NCI-H2171 (cell line): ENCODE measurements at places on chromosomes 5 and 9.

- no peak for DNase-seq
These were observed 91.6 kb downstream of the FBXW11 start for GRCh38 chr5:171914726-171915338.

DNA sequence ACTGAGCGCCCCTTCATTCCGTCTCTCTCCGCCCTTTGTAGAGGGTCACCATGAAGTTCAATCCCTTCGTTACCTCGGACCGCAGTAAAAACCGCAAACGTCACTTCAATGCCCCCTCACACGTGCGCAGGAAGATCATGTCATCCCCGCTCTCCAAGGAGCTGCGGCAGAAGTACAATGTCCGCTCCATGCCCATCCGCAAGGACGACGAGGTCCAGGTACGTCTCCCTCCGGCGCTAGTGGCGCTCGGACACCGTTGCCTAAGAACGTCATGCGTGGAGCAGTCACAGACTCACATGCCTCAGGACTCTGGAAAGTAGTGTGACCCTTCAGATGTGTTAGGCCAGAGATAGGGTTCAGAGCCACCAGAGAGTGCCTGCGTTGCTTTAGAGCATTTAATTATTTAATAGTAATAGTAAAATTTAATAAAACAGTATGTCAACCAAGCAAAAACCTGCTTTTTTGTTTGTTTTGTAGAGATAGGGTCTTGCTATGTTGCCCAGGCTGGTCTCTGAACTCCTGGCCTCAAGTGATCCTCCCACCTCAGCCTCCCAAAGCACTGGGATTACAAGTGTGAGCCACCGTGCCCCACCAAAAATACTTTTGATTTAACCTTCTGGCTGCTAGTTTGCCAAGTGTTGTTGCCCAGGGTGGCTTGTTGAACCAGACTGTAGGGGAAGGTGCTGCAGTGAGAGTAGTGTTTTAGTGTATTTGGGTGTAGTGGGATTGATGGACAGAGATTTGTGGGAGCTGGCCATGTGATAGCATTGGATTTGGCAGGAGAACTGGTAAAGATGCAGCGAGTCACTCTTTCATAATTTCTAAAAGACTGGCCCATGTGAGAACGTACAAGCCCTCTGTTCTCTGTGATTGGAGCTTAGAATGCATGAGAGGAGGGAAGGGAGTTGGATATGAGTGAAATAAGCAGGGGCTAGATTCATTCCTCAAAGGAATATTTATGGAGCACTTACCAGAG is 888 bp downstream of the RPL26L1 start:
- DNase-seq: no peak

- DNase-seq: peak; percentile 42
These were observed 100.1 kb downstream of the RAPGEF6 start for GRCh38 chr5:131534974-131535373.

- DNase-seq: no peak
These were observed 44.2 kb downstream of the NIPSNAP3B start for GRCh38 chr9:104808035-104808614.

DNA sequence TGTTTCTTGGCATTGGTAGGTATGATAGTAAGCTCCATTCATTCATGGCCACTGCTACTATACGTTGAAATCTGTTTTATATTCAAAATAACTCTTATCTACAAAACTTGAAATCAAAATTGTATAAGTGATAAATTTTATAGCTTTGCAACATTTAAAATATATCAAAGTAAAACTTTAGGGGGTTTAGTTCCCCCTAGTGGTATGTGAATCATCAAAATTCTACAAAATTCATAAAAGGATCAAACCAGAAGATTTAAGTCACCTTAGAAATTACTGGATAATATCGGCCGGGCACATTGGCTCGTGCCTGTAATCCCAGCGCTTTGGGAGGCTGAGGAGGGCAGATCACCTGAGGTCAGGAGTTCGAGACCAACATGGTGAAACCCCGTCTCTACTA is 243.0 kb upstream of the CDH18 start:
- no peak for DNase-seq

DNA sequence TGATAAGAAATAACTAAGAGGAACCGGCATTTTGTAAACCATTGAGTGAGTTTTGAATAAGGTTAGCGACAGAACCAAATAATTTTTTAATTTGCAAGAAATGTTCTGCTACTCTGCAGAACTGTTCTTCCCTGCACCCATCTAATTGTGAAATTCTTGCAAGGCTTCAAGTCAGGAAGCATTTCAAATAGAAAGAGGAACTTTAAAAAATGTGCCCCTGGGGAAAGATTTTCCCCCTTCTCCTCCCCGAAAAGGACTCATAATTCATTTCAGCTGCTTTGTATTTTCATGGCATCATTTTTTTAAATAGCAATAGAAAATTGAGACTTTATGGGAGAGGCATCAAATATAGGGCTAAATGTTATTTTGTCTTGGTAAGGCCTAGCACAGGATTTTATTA is 180.9 kb upstream of the ANKRD55 start:
- DNase-seq: no peak

DNA sequence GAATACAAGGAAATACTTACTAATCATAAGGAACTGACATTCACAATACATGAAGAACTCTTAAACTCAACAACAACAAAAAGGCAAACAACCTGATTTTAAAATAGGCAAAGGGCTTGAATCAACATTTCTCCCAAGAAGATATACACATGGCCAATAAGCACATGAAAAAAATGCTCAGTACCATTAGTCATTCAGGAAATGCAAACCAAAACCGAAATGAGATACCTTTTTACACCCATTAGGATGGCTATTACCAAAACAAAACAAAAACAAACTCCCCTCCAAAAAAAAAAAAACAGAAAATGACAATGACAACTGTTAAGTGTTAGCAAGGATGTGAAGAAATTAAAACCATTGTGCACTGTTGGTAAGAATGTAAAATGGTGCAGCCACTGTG is 104.1 kb upstream of the ZNF462 start:
- DNase-seq: no peak

GRCh38 chr5:159343295-159344094 is 13.2 kb upstream of the IL12B start:
- no peak for DNase-seq

GRCh38 chr9:37430841-37431597 is 8.5 kb downstream of the GRHPR start:
- no peak for DNase-seq

- no peak for DNase-seq
These were observed 148.5 kb downstream of the GNAQ start for GRCh38 chr9:77883133-77883532.

GRCh38 chr9:78620303-78620702 is 323.4 kb downstream of the PSAT1 start:
- no peak for DNase-seq

DNA sequence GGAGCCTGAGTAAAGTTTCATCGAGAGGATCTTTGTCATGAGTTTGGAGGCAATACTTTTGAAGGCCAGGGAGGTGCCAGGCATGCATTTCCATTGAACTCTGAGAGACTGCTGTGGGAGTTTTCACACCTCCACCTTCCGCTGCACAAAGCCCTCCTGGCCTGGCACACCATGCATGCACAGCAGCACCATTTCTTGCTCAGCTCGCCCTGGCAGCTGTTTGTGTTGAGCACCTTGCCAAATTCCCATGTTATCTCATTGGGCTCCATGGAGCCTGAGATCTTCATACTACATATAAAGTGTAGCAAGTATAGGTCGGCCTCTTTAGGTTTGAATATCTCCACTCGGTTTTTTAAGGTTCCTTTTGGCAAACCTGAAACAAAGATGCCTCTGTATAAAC is 125.7 kb upstream of the CLINT1 start:
- no peak for DNase-seq

GRCh38 chr9:16329671-16330113 is 540.8 kb downstream of the BNC2 start:
- no peak for DNase-seq

DNA sequence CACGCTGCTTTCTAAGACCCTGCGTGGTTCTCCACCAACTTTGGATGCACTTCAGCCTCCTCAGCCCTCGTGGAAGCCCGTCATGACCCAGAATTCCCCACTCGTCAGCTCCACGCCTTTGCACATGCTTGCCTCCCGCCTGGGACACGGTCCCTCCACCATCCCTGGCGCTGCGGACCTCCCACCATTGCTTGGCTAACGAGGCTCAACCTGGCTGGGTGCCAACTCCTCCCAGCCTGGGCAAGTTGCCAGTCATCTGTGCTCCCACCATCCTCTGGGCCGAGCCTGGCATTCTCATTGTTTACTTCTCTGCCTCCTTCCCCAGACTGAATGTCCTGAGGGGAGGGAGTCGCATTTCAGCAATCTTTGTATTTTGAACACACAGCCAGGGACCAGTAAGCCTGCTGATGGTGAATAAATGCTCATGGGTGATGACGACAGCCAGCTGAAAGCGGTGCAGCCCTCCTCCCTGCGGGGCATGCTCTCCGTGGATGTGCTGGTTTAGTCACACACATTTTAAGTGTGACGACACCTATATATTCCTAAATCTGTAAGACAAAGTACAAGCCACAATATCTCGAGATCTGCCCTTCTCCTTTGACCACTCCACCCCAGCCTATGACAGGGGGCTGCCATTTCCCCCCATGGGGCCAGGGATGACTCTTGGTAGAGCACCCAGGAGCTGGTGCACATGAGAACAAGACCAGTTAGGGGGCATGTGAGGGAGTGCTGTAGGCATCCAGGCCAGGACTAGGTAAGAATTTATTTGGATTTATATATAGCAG is 37.6 kb downstream of the ANKRD33B start:
- DNase-seq: peak; percentile 89

GRCh38 chr5:77725616-77726015 is 50.5 kb downstream of the TBCA start:
- no peak for DNase-seq

- no peak for DNase-seq
These were observed 41.4 kb downstream of the SYK start for GRCh38 chr9:90842996-90843395.

GRCh38 chr5:80837679-80838078 is 122.5 kb upstream of the RASGRF2 start:
- DNase-seq: no peak

DNA sequence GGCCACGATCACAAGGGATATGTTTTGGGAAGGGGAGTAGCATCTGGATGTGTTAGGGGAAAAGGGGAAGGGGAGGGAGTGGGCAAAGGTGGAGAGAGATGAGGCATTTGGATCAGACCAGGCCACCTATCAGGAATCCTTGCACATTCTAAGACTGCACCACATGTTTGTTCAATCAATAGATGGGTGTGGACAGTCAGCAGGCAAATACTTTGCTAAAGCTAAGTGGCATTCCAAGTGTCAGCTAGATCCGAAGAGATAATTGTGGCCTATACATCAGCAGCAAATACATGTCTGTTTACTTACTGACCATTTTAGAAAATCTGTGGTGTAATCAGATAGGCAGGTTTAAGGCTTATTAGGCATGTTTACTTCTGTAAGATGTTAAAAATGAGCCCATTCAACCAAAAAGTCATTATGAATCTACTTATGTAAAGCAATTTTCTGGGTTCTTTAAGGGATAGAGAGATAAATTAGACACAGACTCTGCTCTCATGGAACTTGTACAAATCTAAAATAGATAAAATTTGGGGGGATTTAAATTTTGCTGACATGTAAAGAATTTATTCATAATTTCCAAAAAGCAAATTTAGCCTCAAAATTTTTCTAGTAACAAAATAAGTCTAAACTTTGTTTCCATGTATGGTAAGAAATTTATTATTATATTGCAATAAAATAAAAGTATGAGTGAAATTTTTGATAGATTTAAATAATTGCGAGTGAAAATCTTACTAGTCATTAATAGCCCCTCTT is 107.3 kb downstream of the SNCAIP start:
- DNase-seq: no peak

GRCh38 chr9:5764130-5764868 is 68.6 kb downstream of the ERMP1 start:
- no peak for DNase-seq

DNA sequence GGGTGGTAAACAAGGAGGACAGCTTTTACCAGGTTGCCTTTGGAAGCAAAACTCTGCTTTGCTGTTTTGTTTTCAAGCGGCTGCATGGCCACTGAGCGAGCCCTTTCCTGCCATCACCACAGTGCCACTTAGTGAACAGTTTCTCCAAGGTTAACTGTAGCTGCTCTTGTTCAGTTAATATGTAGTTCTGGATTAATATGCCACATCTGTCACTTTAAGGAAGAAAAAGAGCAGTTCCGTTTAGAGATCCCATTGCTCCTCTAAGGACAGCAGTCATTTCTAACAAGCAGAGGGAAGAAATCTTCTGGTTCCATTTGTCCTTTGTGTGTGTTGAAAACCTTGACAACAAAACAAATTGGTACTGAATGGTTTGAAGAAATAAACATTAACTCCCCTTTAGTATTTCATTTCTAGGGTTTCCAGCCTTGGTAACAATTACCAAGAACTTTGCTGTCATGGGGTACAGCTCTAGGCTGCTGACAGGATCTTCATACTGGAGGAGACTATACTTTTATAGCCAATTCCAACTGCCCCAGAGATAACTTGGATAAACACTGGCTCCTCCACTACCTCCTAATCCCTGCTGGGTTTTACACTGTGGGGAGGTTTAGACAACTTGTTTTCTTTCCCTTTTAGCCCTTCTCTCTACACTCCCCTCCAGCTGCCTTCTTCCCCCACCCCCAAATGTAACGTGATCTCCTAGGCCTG is 10.3 kb upstream of the ABL1 start:
- peak; percentile 76 for DNase-seq

DNA sequence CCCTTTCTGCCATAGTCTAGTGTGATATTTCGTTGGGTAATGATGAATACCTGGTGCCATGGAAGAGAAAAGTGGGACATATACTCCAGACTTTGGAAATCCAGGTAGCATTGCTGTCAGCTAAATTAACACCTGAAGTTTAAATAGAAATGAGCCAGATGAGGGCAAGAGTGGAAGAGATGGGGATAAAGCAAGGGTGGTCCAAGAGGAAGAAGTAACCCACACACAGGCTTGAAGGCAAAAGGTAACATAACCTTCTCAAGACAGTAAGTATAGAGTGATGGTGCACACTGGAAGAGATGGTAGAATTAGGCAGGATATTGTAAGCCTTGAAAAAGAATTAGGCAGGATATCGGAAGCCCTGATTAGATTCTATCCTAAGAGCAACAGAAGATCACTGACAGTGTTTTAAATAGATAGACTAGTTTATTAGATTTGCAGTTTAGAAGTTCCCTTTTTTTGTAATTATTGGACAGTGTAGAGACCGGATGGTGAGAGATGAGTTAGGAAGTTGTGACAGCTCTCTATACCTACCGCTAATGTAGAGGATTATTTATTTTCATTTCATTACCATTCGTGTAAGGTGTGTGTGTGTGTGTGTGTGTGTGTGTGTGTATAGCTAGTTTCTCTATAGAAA is 16.8 kb downstream of the ANXA1 start:
- no peak for DNase-seq

GRCh38 chr9:15277400-15278090 is 29.5 kb downstream of the TTC39B start:
- DNase-seq: no peak

DNA sequence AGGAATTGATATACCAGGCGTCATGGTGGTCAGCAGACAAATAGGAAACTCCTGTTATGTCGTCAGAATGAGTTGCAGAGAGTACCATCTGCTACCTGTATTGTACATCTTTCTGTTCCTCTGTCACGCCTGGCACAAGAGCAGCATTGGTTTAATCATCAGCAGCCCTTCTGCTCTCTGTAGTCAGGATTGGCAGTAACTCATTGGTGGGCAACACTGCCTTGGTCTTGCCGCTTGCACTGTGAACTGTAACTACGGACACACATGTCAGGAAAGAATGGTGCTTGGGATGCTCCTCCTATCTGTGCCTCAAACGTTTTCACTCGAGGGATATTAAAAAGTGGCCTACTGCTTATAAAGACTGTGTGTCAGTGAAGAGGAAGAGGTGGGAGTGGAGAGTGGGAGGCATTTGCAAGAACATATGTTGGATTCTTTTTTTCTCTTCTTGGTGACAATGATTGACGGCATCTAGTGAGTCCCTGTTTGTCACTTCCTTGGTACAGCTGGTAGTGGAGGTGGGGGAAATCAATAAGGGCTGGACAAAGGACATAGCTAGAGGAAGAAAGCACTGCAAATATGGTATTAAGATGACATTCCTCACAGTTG is 76.6 kb downstream of the F2RL2 start:
- no peak for DNase-seq
